Activated naive CD4-positive, alpha-beta T cell treated with anti-CD3 and anti-CD28 coated beads, Interleukin-2, amount 50 U/mL, for 72 hours (primary cell): ENCODE measurements at places on chromosomes 12 and 14. TPM values are rescaled to one million over a fixed set of nuclear protein-coding genes. Genes with fewer than 3 reads are reported as not detected.

DNA sequence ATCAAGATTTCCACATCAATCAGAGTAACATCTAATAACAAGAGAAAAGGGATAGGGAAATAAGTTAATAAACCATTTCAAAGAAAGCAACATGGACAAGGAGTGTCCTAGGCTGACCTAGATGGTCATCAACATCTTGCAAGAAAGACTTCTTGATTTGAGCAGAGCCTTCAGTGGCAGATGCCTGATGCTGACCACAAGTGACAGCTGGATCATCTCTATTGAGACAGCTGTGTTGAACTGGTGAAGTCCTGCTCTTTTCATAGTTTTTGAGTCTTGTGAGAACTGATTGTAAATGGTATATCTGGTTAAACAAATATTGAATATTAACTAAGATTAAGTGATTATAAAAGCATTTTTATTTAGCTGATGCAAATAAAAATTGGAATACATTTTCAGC, 1083.6 kb upstream of the LRFN5 start:
- DNase-seq, result no peak

GRCh38 chr14:86574778-86575129, 1044.8 kb downstream of the FLRT2 start:
- no peak for DNase-seq

DNA sequence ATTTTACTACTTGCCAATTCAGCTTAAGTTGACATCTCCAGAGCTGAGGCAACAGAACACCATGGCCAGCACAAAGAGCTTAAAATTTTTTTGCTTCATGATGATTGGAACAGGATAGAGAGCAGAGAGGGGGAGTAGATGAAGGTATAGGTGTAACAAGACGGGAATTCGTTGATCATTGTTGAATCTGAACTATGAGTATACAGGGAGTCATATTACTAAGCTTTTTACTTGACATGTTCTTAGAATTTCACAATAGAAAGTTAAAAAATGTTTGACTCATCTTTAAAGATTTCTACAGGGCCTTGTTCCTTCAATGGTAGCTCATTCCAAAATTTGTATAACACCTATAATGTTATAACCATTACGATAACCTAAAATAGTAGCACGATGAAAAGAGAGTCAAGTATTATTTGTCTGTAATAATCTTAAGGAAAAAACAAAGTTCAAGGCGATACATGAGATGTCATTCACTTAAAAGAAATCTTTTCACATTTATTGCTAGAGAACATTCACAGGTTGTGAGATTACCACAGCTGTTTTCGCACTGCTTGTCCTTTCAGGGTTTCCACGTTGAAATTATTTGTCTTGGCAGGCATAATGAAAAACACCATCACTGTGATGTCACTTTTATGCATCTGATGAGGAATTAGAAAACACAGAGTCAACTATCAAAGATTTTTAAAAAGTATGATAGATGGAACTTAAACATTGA, 33.9 kb downstream of the SPX start:
- no peak for DNase-seq

ALDH1L2 gene
- 0.36 TPM for total RNA-seq

- DNase-seq, result no peak
These were observed 9.7 kb upstream of the UBC start for GRCh38 chr12:124923905-124924734.

GRCh38 chr12:41706376-41706775, 438.3 kb downstream of the GXYLT1 start:
- DNase-seq, result no peak

- DNase-seq, result no peak
These were observed 555.3 kb downstream of the MED13L start for GRCh38 chr12:115722181-115722580.

DNA sequence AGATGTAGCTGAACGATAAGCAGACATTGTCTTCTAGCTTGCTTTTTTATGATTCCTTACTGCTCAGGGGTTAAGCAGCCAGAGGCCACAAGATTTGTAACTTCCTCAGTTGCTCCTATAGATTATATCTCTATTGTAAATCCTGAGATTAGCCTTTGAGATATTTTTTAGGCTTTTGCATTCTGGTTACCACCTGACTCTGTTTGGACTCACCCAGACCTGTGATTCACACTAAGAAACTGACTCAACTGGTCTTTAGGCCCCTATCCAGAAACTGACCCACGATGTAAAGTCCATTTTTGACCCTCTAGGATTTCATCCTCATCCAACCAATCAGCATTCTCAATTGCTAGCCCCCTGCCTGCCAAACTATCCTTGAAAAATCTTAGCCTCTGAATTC, 194.4 kb downstream of the RASSF9 start:
- no peak for DNase-seq

ZFYVE1 gene
- 23.1 TPM for total RNA-seq
